ENCODE measurements at places on chromosomes 16 and 17. TPM values are rescaled to one million over a fixed set of nuclear protein-coding genes. Genes with fewer than 3 reads are reported as not detected.

The EXOC3L1 gene
- not detected for total RNA-seq

DNA sequence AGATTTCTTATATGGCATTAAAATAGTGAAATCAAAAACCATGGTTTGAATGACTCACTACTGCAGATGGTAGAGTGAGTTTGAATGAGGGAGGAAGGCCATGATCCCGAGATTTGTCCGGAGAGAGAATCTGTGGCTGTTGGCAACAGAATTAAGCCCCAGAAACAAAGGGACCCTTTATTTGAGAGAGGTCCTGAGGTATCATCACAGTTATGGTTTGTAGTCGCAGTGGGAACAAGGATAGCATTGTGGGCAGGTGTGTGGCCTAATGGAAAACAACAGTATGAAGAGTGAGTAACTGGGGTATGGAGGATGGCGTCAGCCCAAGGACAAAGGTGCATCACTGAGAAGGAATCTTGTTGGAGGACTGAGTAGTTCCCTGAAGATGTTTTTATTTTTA lies 8.5 kb upstream of the ZFP3 start:
- H3K27ac ChIP-seq = no peak overlapping the region
- H3K4me3 ChIP-seq = no peak overlapping the region
- H3K27me3 ChIP-seq = peaks cover 5% of the 10 kb centered on the region
- DNase-seq = no peak

- DNase-seq = no peak
- H3K27ac ChIP-seq = peak overlapping the region; percentile 96
- no peaks in the 10 kb centered on the region for H3K27me3 ChIP-seq
Observed at GRCh38 chr16:72937916-72938794, 109.8 kb downstream of the ZFHX3 start.

The FOXL1 gene
- 10.1 TPM for total RNA-seq

GRCh38 chr17:39750131-39751015 lies 12.6 kb downstream of the GRB7 start:
- DNase-seq = peak; percentile 57
- H3K27ac ChIP-seq = no peak overlapping the region
- H3K36me3 ChIP-seq = no peaks in the 10 kb centered on the region
- peaks cover 27% of the 10 kb centered on the region for H3K4me1 ChIP-seq
